ENCODE measurements at places on chromosomes 13 and 19.

DNA sequence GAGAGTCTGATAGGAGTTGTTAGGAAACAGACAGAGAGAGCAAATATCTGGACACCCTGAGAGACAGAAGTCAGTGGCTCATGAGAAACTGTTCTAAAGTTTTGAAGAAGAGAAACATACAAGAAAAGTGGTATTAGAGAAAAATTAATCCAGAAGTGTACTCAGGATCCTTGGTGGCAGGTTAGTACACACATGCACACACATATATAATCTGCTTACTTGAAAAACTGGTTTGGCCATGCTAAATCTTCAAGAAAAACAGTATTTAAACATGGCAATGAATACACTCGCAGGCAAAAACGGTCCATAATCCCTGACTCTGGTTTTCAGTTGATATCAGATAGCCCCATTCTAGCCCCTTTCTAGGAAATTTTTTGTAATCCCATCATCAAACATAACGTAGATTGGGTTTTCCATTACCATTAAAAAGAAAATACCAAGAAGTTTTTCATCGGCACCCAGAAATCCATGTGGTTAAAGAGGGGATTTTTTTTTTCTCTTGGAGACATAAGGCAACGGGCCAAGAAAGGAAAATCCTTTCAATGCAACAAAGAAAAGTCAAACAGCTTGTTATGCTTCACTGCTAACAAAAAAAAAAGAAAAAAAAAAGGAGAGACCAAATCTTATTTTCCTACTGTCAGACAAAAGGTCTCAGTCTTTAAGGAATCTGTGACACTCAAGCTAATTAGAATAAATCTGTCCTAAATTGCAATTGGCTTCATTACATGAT is 178.0 kb upstream of the MIR17HG start:
- no peak for DNase-seq

DNA sequence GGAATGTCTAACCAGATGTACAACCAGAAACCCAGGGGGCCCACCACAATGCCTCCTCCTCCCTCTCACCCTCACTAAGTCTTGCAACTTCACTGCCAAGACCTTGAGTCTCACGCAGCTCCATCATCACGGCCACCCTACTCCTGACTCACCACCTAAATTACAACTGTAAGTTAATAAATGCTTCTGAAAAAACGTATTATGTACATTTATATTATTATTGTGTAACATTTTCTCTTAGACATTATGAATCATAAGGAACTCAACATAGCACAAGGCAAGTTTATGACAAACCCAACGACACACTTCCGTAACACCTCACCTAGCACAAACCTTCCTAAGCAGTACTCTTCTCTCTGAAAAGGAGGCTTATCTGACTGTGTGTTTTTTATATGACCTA is 20.7 kb downstream of the MIPEP start:
- DNase-seq = no peak

DNA sequence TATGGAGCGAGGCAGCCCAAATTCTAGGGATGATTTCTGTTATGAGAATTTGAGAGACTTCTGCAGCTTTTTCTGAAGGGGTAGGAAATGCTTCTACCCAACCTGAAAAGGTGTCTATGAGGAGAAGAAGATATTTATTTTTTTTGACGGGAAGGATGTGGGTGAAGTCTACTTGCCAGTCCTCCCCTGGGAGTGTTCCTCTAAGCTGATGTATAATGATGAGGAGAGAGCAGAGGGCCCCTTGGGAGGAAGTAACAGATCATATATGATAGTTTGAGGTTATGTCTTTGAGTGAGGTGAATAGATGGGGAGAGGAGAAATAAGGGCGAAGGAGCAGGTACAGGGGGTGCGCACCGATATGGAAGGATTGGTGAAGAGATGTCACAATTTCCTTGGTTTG is 910.6 kb upstream of the SLITRK5 start:
- DNase-seq = no peak

- no peak for DNase-seq
These were observed 242.0 kb upstream of the TSHZ3 start for GRCh38 chr19:31591258-31591657.

DNA sequence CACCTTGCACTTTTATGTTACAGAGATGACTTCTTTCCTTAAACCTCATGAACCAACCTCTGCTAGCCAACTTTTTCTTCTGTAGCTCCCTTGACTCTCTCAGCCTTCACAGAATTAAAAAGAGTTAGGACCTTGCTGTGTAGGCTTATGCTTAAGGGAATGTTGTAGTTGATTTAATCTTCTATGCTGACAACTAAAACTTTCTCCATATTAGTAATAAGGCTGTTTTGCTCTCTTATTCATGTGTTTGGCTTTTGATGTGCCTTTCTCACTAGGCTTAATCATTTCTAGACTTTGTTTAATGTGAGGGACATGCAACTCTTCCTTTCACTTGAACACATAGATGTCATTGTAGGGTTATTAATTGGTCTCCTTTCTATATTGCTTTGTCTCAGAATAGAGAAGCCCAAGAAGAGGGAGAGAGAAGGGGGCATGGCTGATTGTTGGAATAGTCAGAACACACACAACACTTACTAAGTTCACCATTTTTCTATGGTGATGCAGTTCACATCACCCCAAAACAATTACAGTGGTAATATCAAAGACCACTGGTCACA is 509.5 kb downstream of the UQCRFS1 start:
- no peak for DNase-seq

- no peak for DNase-seq
These were observed 64.7 kb upstream of the STARD13 start for GRCh38 chr13:33349986-33350826.

- DNase-seq = no peak
These were observed 10.8 kb downstream of the GPR183 start for GRCh38 chr13:99296398-99296797.

- no peak for DNase-seq
These were observed 36.1 kb downstream of the PTPRS start for GRCh38 chr19:5304486-5304885.

GRCh38 chr13:50921706-50922105 is 12.1 kb downstream of the RNASEH2B start:
- DNase-seq = no peak

DNA sequence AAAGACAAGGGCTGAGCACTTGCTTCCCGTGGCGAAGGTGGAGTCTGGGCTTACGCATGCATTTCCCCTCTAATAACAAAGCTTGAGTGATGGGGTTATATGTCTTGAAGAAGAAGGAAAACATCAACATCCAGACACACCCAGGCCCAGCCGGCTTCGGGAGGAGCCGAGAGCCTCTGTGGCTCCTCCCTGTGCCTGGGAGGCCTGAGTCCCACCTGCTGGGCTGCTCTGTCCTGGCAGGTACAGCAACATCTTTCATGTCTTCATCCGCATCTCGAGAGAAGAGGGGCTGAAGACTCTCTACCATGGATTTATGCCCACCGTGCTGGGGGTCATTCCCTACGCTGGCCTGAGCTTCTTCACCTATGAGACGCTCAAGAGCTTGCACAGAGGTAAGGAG is 30.6 kb downstream of the TMEM161A start:
- DNase-seq = no peak

GRCh38 chr13:77904031-77904430 is 14.6 kb downstream of the EDNRB start:
- no peak for DNase-seq

DNA sequence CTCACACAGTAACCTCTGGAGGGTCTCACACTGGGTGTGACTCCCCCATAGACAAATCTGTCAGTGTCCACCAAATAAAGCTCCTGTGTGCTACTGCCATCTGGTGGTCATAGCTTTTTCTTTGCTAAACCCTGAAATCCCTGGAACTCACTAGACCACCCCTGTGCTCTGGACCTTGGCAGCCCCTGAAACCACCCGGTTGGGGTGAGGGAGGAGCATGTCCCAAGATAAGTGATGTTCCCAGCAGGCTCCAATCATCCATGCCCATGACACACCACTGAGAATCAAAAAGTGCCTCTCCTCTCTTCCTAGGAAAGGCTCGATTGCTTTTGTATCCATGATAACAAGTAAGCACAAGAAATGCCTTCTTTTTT is 6.5 kb upstream of the HSD17B14 start:
- DNase-seq = peak; percentile 54

DNA sequence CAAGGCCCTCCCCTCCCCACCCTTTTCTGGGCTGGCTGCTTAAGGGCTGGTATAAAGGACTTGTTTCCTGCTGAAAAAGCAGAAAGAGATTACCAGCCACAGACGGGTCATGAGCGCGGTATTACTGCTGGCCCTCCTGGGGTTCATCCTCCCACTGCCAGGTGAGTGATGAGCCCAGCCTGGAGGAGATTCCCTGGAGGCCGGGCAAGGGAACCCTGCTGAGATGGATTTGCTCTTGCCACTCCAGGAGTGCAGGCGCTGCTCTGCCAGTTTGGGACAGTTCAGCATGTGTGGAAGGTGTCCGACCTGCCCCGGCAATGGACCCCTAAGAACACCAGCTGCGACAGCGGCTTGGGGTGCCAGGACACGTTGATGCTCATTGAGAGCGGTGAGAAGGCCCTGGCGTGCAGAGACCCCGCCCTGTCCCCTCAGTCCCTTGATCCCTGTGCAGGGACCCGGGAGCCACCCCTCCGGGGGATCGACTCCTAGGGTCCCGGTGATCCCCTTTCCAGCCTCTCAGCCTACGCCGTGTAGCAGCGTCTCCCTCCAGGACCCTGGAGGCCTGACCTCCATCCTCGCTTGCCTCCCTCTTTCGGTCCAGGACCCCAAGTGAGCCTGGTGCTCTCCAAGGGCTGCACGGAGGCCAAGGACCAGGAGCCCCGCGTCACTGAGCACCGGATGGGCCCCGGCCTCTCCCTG is at the start of gene CD177:
TSS of gene CD177 (plus strand) at position 81 of the 699 bp plus-strand sequence. CDS start at position 110, 29 bp downstream.
- no peak for DNase-seq

DNA sequence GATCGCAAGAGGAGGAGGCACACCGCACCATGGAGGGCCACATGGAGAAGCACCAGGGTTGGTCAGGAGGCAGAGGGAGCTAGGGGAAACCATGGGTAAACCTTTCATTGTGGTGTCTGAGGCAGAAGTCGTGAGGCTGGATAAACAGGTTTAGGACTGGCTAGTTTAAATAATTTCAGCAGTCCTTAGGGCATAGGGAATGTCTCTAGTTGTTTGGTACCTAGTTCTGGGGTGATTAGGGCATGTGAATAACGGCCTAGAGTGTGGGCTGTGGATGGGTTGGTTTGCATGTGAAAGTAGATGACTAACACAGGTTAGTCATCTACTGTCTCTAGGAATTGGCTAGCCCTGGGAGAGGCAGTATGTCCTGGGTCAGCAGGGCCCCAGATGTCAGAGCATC is 102.3 kb downstream of the STOML3 start:
- DNase-seq = no peak

DNA sequence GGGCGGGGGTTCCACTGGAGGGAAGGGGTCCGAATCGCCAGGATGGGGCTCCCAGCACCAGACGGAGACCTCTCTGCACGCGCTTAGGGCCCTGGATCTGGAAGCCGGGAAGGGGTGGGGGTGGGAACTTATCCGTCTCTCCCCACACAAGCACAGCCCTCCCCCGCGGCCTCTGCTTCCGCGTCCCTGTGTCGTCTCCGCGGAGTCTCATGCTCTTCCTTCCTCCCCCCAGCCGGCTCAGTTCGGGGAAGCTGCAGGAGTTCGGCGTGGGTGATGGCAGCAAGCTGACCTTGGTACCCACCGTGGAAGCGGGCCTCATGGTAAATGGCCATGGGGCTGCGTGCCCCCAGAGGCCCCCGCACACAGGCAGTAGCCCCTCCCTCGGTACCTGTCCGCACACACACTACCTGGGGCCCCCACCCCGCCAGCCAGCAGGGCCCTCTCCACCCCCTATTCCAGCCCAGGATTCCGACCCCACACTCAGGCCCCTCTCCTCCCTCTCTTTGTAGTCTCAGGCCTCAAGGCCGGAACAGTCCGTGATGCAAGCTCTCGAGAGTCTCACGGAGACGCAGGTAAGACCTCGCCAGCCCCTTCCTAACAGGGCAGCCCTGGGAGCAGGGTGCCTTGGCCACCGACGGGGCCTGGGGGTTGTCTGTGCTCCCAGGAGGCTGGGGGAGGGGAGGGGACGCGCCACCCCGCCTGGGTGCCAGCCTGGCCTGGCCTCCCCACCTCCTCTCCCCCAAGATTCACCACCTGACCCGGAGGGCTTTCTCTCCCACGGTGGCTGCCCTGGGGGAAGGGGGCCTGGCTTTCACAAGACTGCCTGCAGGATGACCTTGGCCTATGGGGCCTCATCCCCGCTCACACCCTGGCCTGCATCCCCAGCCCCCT is 3.2 kb downstream of the MIDN start:
- peak; percentile 79 for DNase-seq

GRCh38 chr13:112184261-112184660 is 117.3 kb downstream of the SOX1 start:
- DNase-seq = no peak

- no peak for DNase-seq
These were observed 29.1 kb upstream of the NCCRP1 start for GRCh38 chr19:39167461-39168257.

GRCh38 chr13:32036126-32036695 is 4.6 kb downstream of the FRY start:
- DNase-seq = no peak

GRCh38 chr13:57748096-57748495 is 116.6 kb downstream of the PCDH17 start:
- DNase-seq = no peak

DNA sequence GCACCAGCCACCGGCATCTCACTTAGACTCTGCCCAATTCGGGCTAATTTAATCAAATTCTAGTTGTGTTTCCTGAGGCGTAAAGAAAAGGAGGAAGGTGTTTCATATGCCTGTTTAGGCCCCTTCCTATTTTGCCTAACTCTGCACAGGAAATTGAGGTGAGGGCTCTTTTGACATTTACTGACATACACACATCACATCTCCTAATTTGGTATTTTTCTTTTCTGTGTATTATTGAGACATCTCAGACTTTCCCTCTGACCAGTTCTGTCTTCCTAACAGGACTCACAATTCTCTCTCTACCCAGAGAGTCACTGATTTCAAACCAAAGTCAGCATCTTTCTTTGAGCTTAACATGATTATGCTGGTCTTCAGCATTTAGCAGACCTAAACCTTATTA is 7.9 kb downstream of the CEACAM3 start:
- DNase-seq = no peak

DNA sequence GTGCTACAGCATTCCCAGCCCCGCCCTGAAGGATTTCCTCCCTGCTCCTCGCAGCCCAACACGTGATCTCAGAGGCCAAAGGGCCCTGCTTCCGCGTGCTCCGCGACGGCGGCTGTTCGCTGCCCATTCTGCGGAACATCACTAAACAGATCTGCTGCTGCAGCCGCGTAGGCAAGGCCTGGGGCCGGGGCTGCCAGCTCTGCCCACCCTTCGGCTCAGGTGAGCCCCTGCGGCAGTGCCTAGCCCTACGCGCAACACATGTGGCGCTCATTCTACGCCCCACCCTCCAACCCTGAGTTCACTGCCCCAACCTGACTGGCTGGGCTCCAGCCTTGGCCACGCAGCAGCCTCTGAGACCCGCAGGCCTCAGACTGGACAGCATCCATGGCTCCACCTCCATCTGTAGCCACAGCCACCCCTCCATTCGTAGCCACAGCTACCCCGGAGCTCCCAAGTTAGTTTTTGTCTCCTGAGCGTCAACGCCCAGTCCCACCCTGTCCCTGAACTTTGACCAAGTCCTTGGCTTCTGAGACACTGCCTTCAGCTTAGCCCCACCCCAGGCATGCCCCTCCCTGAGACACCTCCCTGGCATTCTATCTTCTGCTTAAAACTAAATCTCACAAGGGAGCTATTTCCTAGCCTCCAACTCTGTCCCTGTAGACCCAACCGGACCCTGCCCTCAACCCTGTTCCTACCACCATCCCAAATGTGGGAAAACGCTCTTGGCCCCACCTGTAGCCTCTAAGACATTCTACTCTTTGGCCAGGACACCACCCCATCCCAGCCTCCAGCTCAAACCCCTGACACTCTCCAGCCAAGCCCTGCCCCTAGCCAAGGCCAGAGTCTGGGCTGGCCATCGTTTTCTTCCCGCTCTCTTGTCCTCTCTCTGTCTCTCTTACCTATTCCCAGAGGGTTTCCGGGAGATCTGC is 6.4 kb downstream of the LTBP4 start:
- DNase-seq = no peak

GRCh38 chr19:3056417-3057088 is 5.7 kb downstream of the TLE5 start:
- DNase-seq = no peak
